Endothelial cell (in vitro differentiated cells): ENCODE measurements at places on chromosomes 3 and 15.

GRCh38 chr3:15331072-15331605 lies 1.2 kb downstream of the SH3BP5 start:
- no peak for DNase-seq

- no peak for DNase-seq
Measured at GRCh38 chr3:113018536-113019181, 27.9 kb downstream of the GTPBP8 start.

DNA sequence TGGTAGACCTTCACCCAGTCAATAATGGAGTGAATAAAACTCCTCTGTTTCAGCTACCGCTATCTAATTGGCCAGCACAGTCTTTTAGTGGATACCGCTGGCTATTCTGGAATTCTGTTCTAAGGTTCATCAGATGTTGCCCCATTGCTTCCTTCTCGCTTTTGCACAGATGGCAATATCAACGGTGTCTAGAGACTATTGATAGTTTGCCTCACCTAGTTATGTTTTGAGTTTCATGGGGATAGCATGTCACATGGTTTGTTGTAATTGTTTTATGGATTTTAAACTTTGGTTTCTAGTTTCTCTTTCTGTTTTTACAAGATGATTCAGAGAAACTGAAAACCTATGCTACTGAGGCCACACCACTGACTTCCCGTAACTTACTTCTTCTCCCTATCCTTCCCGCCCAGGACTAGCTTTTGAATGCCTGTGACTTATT lies 2.0 kb downstream of the XRN1 start:
- no peak for DNase-seq

GRCh38 chr15:25770618-25771337 lies 92.3 kb downstream of the ATP10A start:
- DNase-seq, result no peak

- no peak for DNase-seq
Measured at GRCh38 chr3:135922903-135923250, 42.7 kb upstream of the PPP2R3A start.

DNA sequence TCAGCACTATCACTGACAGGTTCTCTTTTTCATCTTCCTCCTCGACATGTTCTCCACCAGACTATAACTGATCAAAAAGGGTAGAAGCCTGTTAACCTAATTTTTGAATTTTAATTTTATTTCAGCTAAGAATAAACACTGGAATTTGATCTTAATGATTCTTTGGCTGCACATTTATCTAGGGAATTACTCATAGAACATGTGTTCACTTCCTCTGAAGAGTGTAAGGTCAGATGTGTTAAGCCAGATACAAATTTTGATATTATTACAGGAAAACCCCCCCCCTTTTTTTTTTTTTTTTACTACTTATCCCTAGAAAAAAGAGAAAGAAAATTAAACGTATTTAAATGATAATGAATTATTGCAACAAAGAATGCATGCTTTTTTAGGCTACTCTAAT lies 15.0 kb downstream of the DCBLD2 start:
- no peak for DNase-seq

DNA sequence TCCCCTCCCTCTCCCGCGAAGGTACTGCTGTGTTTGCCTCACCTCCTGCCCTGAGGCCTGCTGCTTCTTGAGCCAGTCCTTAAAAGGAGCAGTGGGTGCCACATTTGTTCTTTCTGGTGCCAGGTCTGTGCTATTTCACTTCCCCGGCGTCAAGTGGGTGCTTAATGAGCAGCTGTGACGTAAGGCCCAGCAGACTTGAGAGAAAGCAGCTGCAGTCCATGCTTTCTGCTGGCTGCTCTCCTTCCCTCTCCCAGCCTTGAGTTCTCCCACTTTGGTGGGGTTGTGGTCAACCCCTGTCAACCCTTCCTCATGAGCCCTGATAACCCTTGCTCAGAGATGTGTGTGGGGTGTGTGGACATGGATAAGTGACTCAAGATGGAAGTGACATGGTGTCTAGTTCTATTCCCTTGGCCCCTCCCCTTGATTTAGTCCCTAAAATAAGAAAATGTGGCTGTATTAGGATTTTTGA lies 6.9 kb downstream of the INAFM2 start:
- DNase-seq, result no peak
